ENCODE measurements at places on chromosomes 4 and X.

GRCh38 chr4:111639876-111640275, 505.4 kb upstream of the FAM241A start:
- DNase-seq, result no peak

DNA sequence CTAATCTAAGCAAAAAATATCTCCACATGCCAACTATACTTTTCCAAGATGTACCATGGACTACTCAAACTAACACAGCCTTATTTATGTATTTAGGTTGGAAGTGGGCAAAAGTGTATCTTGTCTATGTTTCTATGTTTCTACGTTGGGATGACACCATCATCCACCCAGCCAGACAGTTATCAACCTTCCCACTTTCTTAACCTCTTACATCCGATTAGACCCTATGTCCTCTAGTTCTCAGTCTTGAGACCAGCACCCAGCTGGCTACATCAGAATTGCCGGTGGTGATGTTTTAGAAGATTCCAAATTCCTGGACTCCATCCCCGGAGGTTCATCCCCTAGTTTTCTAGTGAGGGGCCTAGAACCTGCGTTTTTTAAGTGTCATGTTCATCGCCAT, 1.0 kb upstream of the AASDH start:
- DNase-seq, result no peak

DNA sequence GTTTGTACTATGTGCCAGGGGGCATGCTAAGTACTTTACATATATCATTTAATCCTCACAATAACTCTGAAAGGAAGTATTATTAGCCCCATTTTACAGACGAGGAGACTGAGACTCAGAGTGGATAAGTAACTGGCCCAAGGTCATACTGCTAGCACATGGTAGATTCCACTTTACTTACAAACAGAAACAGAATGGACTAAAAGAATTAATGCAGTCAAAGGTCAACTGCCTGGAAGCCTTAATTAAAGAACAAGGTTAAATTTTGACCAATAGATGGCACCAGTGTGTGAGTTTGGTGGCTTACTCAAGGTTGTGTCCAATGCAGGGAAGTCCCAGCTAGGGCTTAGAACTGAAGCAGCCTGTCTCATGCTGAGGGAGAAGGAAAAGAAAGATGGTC, 4.7 kb downstream of the RIPPLY1 start:
- DNase-seq, result no peak

DNA sequence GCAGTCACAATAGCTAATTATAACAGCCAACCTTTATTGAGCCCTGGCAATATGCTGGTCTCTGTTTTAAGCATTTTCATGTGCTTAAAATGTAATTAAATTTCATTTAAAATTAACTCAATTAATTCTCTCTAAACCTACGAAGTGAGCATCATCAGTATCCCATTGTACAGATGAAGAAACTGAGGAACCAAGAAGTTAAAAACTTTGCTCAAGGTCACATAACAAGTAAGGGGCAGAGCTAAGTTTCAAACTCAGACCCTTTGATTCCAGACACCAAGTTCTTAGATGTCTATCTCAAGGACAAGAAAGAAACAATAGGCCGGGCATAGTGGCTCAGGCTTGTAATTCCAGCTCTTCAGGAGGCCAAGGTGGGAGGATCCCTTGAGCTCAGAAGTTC, 55.9 kb upstream of the NFKB1 start:
- no peak for DNase-seq

- no peak for DNase-seq
Observed at GRCh38 chrX:38513112-38513742, 48.1 kb upstream of the TSPAN7 start.
